ENCODE measurements at places on chromosomes 12 and 14.

- no peak for DNase-seq
Observed at GRCh38 chr12:89210277-89210676, 142.0 kb downstream of the DUSP6 start.

- DNase-seq: no peak
Observed at GRCh38 chr14:100907240-100907639, 3.7 kb upstream of the RTL1 start.

DNA sequence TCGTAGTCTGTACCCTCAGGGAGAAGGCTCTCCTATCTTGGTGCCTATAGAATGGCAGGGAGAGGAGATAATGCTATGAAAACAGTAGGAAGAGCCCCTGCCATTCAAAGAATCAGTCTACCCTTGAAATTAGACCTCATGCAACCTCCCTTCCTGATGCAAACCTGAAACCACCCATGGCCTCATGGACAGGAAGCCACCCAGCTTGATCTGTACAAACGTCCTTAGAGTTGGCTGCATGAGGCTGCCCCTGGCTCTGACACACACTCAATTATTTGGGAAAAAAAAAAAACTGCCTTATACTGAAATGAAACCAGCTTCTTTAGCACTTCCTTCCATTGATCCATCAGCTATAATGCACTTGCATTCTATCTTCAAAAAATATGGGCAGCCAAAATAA, 116.6 kb upstream of the BCL2L14 start:
- DNase-seq: no peak

GRCh38 chr14:80315681-80316080, 104.4 kb upstream of the DIO2 start:
- no peak for DNase-seq

- DNase-seq: no peak
Observed at GRCh38 chr14:54944737-54945391, 42.2 kb upstream of the GCH1 start.

- no peak for DNase-seq
Observed at GRCh38 chr14:96393071-96393691, 1.3 kb downstream of the AK7 start.

DNA sequence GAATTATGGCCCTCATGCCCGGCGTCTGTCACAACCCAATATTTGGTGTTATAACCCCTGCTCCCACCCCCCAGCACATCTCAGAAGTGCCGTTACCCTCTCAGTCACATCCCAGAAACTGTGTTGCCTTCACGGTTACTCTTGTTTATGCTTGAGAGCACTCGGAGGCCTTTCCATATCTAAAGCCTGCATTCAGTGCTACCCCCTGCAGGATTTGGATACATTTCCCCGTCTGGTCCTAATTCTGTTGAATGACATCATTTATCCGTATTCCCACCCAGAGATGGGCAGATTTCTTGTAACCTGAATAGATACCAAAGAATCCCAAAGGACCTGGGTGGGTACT, 19.1 kb upstream of the FOS start:
- DNase-seq: no peak

GRCh38 chr12:101891462-101891971, 14.1 kb downstream of the DRAM1 start:
- DNase-seq: no peak

- DNase-seq: no peak
Observed at GRCh38 chr12:126944684-126945083, 1322.3 kb upstream of the TMEM132C start.

DNA sequence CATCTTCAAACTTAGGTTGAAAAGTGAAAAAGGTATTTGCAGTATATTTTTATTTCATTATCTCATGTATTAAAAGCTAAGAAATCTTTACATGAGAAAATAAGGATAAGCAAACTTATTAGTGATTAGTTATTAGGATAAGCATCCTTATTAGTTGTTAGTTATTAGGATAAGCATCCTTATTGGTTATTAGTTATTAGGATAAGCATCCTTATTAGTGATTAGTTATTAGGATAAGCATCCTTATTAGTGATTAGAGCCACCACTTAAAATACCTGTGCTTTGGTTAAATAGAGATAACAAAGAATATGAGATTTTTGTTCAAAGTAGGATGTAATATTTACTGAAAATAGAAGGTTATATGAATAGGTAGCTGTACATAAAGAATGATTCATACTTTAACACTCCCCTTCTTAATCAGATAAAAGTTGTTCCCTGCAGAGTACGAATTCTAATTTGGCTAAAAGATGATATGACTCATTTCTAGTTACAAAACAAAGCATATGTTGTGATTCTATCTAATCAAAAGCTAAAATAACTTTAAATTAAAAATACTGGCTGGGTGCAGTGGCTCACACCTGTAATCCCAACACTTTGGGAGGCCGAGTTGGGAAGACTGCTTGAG, 56.4 kb downstream of the KDM5A start:
- no peak for DNase-seq

- DNase-seq: no peak
Observed at GRCh38 chr12:26245175-26245942, 50.0 kb downstream of the SSPN start.

- DNase-seq: no peak
Observed at GRCh38 chr12:105485921-105486320, 155.4 kb downstream of the C12orf75 start.

- DNase-seq: no peak
Observed at GRCh38 chr12:90211017-90211416, 502.4 kb upstream of the ATP2B1 start.

GRCh38 chr12:56243731-56244181, 13.9 kb downstream of the SLC39A5 start:
- DNase-seq: no peak

- DNase-seq: no peak
Observed at GRCh38 chr12:73180734-73181133, 908.6 kb downstream of the TRHDE start.

DNA sequence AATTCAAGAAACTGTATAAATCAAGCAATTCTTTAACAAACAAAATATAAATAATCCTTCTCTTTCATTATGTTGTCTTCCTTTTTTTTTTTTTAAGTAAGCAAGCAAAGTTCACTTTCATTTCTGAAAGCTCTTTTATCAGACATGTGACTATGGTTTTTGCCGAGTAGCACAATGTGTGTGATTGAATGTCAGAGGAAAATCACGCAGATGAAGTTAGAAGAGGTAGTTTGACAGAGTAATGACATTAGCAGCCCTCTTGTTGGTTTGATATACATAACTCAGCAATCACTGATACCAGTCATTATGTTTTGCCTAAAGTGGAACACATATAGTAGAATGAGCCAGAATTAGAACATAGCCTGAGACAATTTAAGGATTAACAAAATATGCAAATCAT, 19.0 kb downstream of the ALX1 start:
- no peak for DNase-seq
